T-helper 1 cell treated with Interleukin-12 subunit alpha and Interleukin-12 subunit beta and Interleukin-4 antibody, amounts not matched to agents 30 ng/mL and 1 ng/mL, for 36 hours (primary cell): ENCODE measurements at places on chromosomes 3 and 15. TPM values are rescaled to one million over a fixed set of nuclear protein-coding genes. Genes with fewer than 3 reads are reported as not detected.

The C3orf22 gene
- not detected in 2 replicates for total RNA-seq

The TKT gene
- total RNA-seq = 231 and 232 TPM in 2 replicates

The POPDC2 gene
- total RNA-seq = 2.0 and 2.3 TPM in 2 replicates

The ATP11B gene
- 112 and 115 TPM in 2 replicates for total RNA-seq

The NOX5 gene
- total RNA-seq = 0.02 and 0.05 TPM in 2 replicates

The ARPP21 gene
- total RNA-seq = not detected in 2 replicates

The STRIT1 gene
- total RNA-seq = not detected in 2 replicates

The ADCY5 gene
- not detected in 2 replicates for total RNA-seq

The ADGRG7 gene
- not detected in 2 replicates for total RNA-seq

The ZBED2 gene
- 95.1 and 96.0 TPM in 2 replicates for total RNA-seq

The SPESP1 gene
- 0.56 and 1.5 TPM in 2 replicates for total RNA-seq

The C2CD4A gene
- not detected in 2 replicates for total RNA-seq

The CCDC39 gene
- total RNA-seq = not detected in 2 replicates

The MEX3B gene
- 0.44 and 0.66 TPM in 2 replicates for total RNA-seq

The IL17RB gene
- total RNA-seq = 2.3 and 2.6 TPM in 2 replicates

The CPN2 gene
- not detected in 2 replicates for total RNA-seq

The CYP1A2 gene
- total RNA-seq = not detected in 2 replicates

The GP5 gene
- total RNA-seq = 1.9 TPM in 2 replicates

The PRICKLE2 gene
- total RNA-seq = not detected in 2 replicates

The GOLGA6L24 gene
- not detected in 2 replicates for total RNA-seq

The MITF gene
- total RNA-seq = 0.27 TPM in 1 of 2 replicates, not detected in the other

The NME9 gene
- total RNA-seq = 0.71 TPM in 1 of 2 replicates, not detected in the other

The GATM gene
- 1.3 and 1.6 TPM in 2 replicates for total RNA-seq

The ADAMTS9 gene
- total RNA-seq = not detected in 2 replicates

The RNF123 gene
- total RNA-seq = 57.9 and 60.0 TPM in 2 replicates

The ROPN1 gene
- total RNA-seq = not detected in 2 replicates

The NANOGP8 gene
- not detected in 2 replicates for total RNA-seq

The CCR5 gene
- total RNA-seq = 54.3 and 60.8 TPM in 2 replicates

The DCP1A gene
- 37.3 and 40.1 TPM in 2 replicates for total RNA-seq

The RABL3 gene
- 18.2 and 23.5 TPM in 2 replicates for total RNA-seq

The MRPS11 gene
- 61.5 and 63.5 TPM in 2 replicates for total RNA-seq

The CDV3 gene
- 214 and 221 TPM in 2 replicates for total RNA-seq

The FRMD5 gene
- not detected in 2 replicates for total RNA-seq

The ALDH1A2 gene
- 0.22 TPM in 1 of 2 replicates, not detected in the other for total RNA-seq

The SI gene
- total RNA-seq = not detected in 2 replicates

The SPATA12 gene
- total RNA-seq = not detected in 2 replicates

The CATSPER2 gene
- total RNA-seq = 7.6 and 9.8 TPM in 2 replicates

The ANKUB1 gene
- not detected in 2 replicates for total RNA-seq

The FBXO22 gene
- 37.4 and 38.6 TPM in 2 replicates for total RNA-seq
